Prostate gland (tissue), 2 donors: ENCODE measurements at places on chromosomes 11 and 22. TPM values are rescaled to one million over a fixed set of nuclear protein-coding genes. Genes with fewer than 3 reads are reported as not detected.

DNA sequence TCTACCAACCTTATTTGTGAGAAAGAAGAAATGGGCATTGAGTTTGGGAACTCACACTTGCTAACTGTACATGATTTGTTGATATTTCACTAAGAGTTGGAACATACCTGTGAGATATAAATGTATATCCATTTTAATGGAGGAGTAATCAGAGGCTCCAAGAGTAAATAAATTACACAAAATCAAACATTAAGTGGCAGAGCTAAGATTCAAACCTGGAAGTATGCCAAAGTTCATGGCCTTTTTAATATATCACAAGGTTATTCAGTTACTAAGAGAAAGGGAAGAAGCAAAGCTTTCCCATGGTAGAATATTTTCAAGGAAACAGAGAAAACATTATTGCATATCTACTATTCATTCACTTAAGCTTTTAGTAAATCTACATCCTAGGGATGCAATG, 1641.1 kb downstream of the FAM181B start:
- no peak for DNase-seq

DNA sequence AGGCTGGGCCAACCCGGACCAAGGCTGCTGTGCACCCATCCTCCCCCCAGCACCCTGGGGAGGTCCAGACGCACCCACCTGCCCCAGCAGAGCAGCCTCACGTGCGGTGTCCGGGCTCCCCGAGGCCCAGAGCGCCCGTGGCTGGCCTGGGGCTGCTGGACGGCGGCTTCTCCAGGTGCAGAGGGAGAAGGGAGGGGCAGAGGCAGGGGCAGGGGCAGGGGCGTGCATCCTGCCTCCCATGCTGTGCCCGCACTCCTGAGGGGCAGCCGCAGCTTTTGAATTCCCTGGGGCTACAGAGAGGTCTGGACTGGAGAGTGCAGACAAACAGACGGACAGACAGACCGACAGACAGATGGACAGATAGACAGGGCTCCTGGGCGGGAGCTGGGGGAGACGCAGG, 83.6 kb upstream of the PRR5 start:
- no peak for DNase-seq

- DNase-seq = no peak
These were observed 21.3 kb upstream of the RRAS2 start for GRCh38 chr11:14380125-14380936.

DNA sequence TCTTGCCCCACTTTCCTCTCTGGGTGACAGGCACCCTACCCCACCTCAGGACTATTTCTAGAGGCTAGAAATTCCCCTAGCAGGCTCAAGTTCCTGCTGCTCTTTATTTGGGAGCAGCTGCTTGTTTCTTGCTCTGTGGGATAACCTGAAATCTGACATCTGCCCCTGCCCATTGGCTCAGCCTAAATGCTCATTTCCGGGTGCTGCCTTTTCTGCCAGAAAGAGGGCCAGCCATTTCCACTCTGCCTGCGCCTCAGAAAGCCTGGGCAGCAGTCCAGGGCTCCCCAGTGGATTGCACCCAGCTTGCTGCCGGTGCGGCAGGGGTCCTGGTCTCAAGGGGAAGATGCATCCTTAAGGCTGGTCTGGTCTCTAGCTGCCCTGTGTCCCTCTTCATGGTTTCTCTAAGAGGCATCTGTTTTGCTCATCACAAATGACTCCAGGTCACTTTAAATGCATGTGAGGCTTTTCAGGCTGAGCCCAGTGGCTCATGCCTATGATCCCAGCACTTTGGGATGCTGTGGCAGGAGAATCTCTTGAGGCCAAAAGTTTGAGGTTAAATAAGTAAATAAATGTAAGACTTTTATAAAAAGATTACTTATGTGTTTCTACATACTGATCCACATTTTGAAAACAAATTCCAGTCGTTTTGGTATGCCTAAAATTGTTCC, 10.3 kb upstream of the PNPLA5 start:
- DNase-seq = no peak

GRCh38 chr11:132643239-132643638, 889.1 kb downstream of the OPCML start:
- no peak for DNase-seq

DNA sequence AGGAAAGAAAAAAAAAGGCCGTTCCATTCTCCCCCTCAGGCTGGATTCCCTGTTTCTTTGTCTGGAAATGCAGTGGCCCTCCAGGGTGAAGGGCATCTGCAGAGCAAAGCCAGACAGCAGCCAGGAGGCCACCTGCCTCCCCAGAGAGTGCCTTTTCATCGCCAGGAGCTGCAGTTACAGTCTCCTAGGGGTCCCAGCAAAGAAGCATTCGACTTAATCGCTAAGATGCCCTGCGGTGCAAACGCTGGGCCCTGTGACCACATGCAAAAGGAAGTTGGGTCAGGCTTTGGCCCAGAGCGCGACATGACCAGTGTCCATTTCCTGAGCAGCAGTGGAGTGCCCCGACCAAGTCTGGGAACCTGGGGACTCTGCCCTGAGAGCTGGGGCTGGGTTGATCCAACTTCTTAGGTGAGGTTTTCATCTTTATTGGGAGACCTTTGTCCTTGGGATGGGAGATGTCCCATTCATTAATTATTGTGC, 304.6 kb downstream of the OPCML start:
- no peak for DNase-seq

DNA sequence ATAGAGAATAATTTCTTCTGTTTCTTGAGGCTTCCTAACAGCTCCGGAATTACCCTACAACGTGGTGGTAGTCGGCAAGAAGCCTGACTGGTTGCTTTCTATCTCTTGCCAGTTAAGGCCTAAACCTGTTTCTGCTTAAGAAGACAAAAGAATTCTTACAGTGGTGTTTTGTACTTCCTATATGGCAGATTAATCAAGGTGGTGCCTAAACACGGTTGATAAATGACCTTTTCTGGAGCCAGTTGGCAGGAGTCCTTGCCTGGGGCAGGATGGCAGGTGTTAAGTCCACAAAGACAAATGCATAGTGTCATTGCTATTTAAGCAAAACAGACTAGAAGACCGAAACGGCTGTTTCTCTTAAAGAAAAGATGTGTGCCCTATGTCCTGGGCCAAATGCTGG, 9.9 kb downstream of the GVQW3 start:
- no peak for DNase-seq

OR8G1 gene
- not detected for total RNA-seq
